ENCODE measurements at places on chromosomes 5 and 9.

DNA sequence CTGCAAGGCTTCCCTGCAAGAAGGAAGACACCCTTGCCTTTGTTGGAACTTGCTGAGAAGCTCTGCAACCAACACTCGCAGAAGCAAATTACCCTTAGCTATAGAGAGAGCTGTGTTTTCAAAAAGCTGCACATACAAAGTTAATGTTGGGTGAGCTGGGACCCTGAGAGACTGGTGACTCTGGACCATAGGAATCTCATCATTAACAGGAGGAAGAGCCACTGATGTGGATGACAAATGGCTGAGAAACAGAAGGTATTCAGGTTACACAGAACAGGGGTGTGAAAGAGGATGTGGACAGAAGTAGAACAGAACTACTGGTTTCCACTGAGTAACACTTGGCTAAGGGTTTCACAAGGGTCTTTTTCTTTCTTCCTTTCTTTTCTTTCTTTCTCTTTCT, 493.5 kb downstream of the IRX1 start:
- DNase-seq = no peak

DNA sequence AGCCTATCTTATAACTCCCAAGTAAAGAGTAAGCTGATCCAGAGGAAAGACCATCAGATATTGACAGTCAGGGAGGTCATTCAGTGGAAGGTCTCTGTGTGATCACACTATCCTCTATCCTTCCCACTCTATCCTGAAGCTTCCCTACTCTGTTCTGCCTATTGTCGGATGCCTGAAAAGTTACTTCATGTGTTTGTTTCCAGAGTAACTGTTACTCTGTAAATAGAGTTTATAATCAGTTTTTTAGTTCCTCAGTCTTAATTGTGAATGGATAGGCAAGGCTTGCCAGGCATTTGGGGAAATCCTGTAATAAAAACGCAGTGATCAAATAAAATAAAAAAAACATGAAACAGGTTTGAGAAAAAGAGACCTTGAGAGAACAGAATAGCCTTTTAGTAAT, 79.8 kb downstream of the XRCC4 start:
- no peak for DNase-seq

DNA sequence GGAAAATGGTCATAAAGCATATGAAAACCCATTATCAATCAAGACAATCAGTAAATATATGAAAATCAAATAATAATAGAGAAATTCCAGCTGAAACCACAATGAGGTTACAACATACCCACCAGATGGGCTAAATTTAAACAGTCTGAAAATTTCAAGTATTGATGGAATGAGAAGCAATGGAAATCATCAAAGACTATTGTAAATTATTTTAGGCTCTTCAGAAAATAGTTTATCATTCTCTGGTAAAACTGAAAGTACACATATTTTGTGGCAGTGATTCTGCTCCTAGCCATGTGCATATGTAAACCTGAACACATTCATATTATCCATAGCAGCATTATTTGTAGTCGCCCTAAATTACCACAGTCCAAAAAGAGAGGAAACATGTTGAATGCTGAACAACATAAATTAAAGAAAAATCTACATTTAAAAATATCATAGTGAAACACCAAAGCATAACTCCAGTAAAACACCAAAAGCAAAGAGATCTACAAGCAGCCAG, 215.3 kb downstream of the PRELID2 start:
- no peak for DNase-seq

DNA sequence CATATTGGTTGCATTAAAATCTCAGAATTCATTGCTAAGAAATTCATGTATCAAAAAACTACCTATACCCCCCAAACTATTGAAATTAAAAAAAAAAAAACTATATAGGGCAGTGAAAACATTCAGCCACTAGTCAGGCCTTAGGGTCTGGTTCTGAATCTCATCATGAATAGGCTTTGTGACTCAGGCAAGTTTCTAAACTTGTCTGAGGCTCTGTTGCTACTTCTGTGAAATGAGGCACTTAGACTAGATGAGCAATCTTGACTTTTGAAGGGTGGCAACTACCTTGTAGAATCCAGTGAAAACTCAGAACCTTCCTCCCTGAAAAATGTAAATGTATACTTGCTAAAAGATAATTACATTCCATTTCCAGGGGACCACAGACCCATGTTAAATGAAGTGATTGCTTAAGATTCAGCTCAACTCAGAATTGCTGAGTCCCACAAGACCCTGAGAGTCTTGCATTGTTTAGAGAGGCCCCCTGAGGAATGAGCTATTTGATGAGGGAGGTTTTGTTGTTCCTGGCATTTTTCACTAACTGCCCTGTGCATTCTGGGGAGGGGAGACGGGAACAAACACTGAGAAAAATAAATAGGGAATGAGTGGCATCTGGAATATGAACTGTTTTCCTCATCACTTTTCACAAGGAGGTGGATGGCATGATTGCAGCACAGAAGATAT, 29.5 kb downstream of the RAI14 start:
- peak; percentile 81 for DNase-seq

GRCh38 chr9:115601434-115601833, 483.5 kb upstream of the TNC start:
- no peak for DNase-seq

DNA sequence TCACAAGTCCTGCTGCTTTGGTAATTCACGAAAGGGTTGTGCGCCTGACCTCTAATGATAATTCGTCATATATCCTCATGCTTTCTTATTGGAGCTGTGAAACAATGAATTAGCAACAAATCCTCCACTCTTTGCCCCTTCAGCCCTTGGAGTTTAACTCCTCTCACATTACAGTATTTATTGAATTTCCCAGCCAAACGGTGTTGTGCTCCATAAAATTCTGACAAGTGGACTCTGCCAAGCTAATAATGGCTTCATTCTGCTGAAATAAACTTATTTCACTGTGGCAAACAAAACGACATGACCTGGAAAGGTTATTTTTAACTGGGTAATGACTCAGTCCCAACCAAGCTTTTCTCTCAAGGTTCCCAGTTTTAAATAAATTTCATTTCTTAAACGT, 984.4 kb upstream of the DMAC1 start:
- no peak for DNase-seq

GRCh38 chr9:115733318-115734110, 420.1 kb upstream of the PAPPA start:
- DNase-seq = no peak

DNA sequence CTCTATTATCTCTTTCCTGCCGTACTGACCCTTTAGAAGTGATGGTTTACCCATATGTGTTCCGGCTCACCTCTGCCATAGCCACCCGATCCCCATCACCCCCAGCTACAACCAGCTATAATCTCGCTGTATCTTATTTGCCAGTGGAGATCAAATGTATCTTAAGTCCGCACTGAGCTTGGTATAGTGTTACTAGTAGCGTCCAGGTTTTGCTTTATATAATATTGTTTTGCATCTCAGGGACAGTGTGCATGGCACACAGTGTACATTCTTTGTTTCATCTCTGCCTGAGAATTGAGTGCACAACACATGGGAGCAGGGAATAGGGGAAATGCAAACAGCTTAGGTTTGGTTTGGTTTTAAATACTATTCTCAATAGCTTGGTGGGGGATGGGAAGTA, 135.8 kb upstream of the SNX2 start:
- no peak for DNase-seq

- peak; percentile 56 for DNase-seq
These were observed 29.2 kb upstream of the DPYSL3 start for GRCh38 chr5:147539053-147539452.

DNA sequence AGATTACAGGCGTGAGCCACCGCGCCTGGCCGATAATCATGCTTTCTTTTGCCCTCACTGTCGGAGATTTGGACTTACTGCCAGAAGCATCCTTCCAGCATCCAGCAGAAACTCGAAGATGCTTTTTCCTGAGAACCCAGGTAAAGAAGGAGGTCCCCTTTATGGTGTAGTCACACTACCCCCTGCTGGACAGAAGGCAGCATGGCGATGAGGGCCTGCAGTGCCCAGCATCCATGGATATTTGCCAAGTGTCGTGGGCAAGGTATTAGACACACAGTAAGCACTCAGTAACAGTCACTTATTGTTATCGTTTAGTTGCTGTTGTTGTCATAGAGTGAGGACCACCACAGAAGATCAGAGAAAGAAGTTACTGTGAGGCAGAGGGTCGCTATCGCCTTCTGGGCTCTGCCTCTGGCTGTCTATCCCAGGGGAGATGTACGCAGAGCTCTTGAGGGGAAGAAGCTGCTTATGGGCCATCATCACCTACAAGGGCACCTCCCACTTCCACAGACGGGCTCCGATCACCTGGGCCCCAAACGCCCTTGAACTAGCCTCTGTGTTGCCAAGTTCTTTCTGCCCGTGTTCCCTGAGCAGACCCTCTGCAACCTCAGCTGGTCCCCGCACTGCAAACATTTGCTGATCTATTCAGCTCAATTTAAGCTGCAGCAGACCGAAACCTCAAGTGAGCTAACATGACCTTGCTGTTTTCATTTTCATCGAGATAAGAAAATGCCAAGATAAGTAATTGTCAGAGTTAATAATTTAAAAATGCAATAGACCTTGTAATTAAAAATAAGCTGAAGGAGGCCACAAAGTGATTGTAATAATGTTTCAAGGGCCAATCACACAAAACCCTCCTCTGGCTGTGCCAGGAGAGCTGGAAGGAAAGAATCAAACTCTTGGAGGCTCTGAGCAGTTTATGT, 23.9 kb downstream of the C5orf15 start:
- peak; percentile 76 for DNase-seq

DNA sequence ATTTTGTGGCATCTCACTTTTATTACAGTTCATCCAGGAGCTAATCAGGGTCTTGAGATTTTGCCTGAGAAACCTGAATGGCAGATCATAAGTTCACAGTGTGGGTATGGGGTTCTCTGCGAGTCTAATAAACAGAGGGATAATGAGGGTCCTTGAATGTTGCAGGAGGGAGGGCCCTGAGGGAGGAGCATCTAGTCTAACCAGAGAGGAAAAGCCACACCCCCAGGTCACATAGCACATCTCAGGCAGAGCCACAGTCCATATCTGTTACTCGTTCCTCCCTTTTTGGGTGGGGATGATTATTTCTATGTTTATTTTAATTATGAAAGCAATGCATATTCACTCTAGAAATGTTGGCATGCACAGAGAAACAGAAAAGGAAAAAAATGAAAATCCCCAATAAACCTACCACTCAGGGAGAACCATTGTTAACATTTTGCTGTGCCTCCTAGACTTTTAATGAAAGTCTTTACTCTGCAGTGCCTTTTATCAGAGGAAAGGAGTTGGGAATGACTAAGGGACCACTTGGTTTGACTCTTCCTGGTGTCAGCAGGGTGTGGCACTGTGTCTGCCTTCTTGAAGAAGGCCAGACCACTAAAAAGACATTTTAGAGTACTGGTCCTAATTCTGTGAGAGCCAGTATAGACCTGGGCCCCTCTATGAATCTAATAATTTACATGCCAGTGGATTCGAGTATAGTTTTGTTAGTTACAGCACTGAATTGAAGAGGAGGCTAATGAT, 2.8 kb downstream of the GALNT12 start:
- DNase-seq = peak; percentile 44

- DNase-seq = peak; percentile 36
These were observed 151.8 kb upstream of the VLDLR start for GRCh38 chr9:2469681-2470221.

- peak; percentile 31 for DNase-seq
These were observed at the start of gene TMEFF1 for GRCh38 chr9:100472788-100473275. TSS of gene TMEFF1 (plus strand) at chr9:100473149. CDS start at chr9:100473545, 396 bp downstream.

- no peak for DNase-seq
These were observed 390.1 kb downstream of the CCDC171 start for GRCh38 chr9:15942831-15943424.

DNA sequence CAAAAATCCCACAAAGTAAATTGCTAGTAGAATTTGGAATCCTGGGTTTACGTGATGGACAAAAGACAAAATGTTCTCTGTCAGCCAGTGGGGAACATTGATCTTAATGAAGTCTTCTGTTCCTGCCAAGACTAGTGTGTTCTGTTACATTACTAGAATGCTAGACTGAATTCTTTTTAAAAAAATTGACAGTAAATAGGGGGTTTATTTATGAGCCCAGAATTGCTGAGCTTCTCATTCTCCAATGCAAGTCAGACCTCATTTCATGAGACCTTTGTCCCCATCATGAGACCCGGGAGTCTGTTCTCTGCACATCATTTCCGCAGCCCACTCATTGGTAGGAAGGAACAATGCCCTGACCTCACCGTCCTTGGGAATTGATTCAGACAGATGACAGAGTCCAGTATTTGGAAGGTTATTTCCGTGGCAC, 173.8 kb upstream of the OTULINL start:
- DNase-seq = peak; percentile 20

GRCh38 chr9:97593960-97594359, 39.2 kb downstream of the TSTD2 start:
- DNase-seq = no peak

DNA sequence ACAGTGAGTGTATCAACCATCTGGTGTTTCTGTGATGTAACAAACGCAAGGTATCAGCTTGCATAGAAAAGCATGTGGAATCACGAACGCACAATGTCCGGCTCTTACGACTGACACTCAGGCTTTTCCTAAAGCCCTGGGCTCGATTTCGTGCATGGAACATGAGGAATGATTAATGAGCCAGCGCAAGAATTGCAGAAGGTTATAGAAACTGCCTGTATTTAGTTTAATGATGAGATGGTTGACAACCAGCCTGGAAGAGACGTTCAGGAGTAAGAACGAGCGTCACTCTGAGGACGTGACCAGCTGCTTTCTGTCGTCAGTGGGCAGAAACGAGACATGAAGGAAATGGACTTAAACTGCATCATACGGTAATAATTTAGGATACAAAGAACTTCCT, 497.6 kb downstream of the IRX1 start:
- no peak for DNase-seq

- DNase-seq = no peak
These were observed 22.4 kb upstream of the DEPDC1B start for GRCh38 chr5:60722416-60722815.

DNA sequence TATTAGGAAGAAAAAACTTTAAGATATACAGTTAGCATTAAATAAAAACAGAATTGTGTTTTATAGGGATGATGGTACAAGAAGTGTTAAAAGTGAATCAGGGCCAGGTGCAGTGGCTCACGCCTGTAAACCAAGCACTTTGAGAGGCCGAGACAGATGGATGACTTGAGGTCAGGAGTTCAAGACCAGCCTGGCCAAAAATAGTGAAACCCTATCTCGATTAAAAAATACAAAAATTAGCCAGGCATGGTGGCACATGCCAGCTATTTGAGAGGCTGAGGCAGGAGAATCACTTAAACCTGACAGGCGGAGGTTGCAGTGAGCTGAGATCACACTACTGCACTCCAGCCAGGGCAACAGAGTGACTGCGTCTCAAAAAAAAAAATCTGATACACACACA, 282.9 kb upstream of the ATP10B start:
- no peak for DNase-seq

DNA sequence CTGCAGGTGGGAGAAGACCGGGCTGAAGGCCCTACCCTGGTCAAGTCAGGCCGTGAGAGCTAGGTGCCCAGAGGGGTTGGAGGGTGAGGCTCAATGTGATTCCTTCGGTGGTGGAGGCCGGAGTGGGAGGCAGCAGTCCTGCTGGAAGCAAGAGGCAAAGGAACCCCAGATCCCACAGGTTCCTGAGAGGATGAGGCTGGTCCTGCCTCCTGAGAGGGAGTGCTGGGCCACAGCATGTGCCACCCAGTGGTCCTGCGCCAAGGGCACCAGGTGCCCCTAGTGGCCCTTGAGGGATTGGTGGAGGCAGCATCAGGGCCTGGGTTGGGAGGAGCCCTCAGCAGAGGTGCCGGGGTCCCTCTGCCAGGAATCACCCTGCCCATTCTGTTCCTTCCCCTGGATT, 59.1 kb downstream of the BARX1 start:
- DNase-seq = no peak

Data from kidney tubule cell (primary cell).